Activated T-helper 9 cell treated with anti-CD3 and anti-CD28 coated beads, Interleukin-2, amount 50 U/mL, for 16 hours (primary cell): ENCODE measurements at places on chromosomes 5 and 9.

GRCh38 chr9:7756088-7756487 is 43.5 kb downstream of the DMAC1 start:
- no peak for DNase-seq

DNA sequence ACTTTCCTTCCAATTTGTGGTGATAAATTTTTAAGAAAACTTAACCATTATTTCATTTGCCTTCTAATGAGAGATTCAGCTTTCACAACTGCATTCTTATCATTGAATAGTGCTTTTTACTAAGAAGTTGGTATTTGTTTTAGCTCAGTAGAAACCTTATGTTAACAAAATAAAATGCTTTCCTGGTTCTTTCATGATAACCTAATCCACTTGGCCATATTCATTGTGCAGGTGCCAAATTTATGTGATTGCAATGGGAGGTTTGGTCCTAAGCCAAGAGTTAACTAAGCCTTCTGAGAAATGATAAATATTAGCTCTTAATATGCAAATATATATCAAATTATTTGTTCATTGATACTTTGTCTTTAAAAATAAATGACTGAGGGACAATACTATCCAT is 141.1 kb upstream of the TLE4 start:
- DNase-seq, result no peak

- no peak for DNase-seq
Measured at GRCh38 chr5:66933066-66933465, 263.5 kb downstream of the CD180 start.

DNA sequence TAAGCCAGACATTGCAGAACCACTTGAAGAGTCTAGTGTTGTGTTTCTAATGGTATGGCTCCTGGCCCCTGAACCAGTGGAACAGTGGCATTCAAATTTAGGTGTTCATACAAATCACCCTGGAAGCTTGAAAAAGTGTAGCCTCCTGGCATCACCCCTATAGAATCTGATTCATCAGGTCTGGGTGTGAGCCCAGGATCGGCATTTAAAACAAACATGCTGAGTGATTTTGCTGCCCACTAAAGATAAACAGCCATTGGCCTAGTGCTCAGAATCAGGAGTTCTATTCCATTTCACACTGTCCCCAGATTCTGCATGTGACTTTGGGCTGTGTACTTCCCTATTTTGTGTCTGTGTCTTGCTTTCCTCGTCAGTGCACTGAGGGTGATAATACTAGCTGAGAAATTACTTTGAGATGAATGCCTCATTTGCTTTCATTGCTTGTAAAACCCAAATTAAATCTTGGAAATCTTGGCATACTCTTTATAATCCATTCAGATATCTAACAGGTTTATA is 241.5 kb upstream of the CLINT1 start:
- DNase-seq, result no peak

DNA sequence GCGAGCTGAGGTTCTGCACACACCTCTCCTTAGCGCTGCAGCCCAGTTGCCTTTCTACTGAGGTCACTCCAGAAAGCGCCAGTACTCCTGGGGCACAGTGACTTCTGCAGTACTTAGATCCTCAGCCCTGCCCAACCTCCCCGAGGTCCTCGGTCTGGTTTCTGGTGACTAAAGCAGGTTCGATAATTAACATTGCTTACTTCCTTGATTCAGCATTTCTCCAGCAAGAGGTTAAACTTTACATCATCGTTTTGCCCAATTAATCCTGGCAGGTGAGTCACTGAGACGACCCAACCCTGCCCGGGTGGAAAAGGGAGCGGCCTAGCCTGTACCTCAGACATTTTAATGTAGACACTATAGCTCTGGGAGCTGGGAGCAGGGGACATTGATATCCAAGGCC is 77.6 kb downstream of the PLAC8L1 start:
- DNase-seq, result no peak

DNA sequence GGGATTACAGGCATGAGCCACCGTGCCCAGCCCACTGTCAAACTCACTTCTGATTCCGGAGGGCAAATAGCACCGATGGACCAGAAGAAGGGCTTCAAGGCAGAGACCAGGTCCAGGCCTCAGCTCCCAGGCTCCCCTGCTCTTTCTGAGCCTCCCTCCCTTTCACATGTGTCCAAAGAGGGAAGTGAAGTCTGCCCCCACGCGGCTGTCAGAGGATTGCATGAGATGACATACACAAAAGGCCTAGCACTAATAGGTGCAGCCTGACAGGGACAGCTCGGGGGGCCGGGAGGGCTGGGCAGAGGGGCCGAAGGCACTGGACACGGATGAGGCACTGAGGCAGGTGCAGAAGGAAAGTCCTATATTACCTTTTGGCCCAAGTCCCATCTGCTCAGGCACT is 16.1 kb downstream of the FBP1 start:
- DNase-seq, result no peak

DNA sequence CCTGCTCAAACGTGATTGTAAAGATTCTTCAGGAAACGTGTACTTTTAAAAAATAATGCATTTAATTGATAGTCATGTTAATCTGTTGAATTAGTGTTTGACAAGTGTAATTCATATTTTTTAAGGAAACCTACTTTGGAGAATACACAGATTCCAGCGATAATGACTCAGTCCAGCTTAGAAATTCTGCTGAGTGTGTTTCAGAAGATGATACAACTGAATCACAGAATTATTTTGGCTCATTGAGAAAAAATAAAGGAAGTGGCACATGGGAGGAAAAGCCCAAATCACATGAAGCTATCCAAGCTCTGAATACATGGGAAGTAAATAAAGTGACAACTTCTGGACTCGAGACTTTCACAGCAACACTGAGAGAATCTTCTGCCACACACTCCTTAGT is 37.8 kb downstream of the ICE1 start:
- no peak for DNase-seq

DNA sequence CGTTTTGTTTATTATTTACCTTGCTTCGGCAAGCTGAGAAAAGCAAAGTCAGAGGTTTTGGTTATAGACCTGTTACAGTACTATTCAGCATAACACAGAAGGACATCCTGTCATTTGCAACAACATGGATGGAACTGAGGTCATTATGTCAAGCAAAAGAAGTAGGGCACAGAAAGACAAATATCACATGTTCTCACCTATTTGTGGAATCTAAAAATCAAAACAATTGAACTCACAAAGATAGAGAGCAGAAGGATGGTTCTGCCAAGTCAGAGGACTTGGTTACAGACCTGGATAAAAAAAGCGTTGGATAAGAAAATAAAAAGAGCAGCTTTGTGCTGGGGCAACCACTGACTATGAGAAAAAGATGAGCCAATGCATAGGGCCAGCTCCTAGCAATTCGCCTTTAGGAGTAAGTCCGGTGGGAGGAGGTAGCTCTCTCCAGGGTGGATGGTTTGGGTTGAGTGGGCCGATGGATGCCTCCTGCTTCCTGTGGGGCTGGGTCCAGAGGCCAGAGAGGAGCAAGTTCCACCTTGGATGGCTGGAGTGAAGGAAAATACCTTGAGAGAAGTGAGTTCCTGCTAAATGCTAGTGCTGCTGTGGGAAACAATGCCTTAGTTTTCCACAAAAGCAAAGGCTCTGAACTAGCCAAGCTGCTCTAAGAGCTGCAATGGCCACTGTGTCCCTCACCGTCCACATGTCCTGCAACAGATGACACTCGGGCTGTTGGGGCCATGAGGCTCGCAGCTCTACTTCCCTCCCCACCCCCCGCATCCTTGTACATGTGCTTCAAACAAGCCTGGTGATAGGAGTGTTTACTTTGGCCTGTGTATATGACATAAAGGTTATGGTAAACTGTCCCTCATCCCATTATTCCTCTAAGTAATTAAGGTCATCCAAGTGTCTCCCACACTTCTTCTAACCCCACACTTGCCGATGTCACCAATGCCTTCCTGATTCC is 38.4 kb downstream of the ACOT12 start:
- DNase-seq, result no peak

GRCh38 chr9:127567035-127567729 is 44.9 kb upstream of the STXBP1 start:
- DNase-seq, result no peak

- DNase-seq, result no peak
Measured at GRCh38 chr5:1029945-1030625, 21.5 kb downstream of the NKD2 start.

GRCh38 chr9:6133346-6134063 is 82.1 kb upstream of the IL33 start:
- no peak for DNase-seq

DNA sequence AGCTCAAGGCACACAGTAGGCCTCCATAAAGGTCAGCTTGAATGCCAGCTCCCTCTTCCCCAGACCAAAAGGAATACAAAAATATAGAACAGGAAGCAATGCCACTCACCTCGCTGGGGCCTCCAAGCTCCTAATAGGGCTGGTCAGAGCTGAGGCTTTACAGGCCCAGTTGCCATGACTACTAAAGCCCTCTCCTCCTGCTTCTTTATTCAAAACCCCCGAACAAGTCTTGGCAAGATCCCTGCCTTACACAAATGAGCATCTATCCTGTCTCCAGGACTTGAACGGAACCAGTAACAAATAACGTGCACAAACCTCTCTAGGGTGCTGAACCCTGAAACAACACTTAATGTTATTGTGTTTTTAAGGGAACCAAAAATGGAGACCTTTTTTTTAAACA is 136.3 kb downstream of the SIL1 start:
- no peak for DNase-seq

DNA sequence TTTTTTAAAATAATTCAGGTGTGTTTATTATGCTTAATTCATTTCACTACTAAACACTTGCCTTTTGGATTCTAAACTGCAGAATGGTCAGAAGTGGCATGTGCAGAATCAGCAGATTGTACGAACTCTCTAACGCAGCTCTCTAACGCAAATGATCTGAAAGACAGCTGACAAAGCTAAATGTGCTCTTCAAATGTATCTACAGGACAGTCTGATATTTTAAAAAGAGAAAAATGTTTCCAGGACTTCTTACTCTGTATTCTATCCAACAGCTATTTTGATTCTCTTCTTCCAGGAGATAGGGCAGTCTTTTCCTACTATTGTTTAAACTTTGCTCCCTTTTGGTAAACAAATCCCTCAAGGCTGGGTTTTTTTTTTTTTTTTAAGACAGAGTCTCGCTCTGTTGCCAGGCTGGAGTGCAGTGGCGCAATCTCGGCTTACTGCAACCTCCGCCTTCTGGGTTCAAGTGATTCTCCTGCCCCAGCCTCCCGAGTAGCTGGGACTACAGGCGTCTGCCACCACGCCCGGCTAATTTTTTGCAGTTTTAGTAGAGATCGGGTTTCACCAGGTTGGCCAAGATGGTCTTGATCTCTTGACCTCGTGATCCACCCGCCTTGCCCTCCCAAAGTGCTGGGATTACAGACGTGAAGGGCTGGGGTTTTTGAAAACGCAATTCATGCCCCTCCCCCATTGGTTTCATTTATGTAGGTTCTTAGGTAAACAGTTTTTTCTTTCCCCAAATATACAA is 1.2 kb downstream of the NMRK1 start:
- no peak for DNase-seq

- no peak for DNase-seq
Measured at GRCh38 chr5:36631620-36632362, 25.4 kb downstream of the SLC1A3 start.

GRCh38 chr5:111582451-111582850 is 70.1 kb upstream of the STARD4 start:
- no peak for DNase-seq

DNA sequence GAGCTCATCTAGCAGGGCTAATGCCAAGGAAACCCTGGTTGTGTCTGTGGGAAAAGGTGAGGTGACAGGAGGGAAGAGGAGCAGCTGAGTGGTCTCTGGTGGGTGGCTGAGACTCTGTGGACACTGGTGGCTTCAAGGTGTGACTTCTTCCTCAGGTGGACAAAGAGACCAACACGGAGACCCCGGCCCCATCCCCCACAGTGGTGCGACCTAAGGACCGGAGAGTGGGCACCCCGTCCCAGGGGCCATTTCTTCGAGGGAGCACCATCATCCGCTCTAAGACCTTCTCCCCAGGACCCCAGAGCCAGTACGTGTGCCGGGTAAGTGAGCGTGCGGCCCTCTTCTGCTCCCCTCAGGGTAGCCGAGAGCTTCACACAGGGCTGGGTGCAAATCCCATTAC is 31.1 kb upstream of the RARS1 start:
- no peak for DNase-seq

GRCh38 chr5:147432323-147432722 is 77.5 kb downstream of the DPYSL3 start:
- DNase-seq, result no peak
